ENCODE measurements at places on chromosomes 2 and 18.
A peak's percentile ranks its signal among the peaks of the same experiment; 100 is the strongest.

DNA sequence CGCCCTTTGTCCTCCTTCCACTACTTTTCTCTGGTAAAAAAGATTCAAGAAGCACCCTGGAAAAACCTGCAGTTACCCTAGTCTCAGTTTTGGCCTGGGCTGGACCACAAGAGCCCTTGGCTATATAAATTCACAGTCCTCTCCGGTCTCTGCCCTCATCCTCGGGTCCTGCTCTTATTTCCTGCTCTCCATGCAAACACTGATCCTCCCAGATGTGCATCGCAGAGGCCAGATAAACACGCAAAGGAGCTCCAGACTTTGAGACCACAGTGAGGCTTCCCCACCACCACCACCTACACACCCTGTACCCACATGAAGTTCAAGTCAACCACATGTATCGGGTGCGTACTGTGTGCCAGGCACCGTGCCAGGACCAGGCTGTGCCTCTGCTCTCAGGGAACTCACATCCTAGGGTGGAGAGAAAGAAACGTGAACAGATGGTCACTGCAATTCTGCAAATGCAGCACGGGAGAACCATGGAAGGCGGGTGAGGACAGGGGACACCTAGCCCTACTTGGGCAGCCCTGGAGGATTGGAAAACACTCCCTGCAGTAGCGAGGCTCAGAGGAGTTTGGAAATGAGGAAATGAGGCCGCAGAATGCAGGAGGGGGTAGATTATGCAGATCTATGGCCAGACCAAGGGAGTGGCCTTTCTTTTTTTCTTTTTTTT is 7.4 kb downstream of the CTDSP1 start:
- DNase-seq: peak; percentile 76

DNA sequence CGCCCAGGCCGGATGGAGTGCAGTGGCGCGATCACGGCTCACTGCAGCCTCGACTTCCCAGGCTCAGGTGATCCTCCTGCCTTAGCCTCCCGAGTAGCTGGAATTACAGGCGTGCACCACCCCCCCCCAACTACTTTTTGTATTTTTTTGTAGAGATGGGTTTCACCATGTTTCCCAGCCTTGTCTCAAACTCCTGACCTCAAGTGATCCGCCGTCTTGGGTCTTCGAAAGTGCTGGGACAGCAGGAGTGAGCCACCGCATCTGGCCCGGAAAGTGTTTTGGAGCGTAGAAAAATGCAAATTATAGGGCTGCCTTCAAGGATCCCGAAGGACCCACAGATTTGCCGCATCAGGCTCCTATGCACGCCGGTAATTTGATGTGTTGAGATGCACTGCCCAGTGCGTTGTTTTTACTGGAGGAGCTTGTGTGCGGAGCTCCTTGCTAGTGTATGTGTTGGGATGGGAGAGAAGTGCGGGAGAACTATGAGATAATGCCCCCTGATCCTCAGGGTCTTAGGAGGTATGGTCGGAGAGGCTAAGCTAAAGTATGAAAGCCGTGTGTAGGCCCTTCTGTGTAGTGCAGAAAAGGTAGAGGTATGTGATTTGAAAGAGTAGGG is 1.2 kb upstream of the CLASP1 start:
- no peak for DNase-seq

- DNase-seq: no peak
These were observed 14.4 kb downstream of the STK11IP start for GRCh38 chr2:219611866-219612576.

GRCh38 chr2:10659898-10660568 is 29.7 kb downstream of the NOL10 start:
- peak; percentile 42 for DNase-seq

DNA sequence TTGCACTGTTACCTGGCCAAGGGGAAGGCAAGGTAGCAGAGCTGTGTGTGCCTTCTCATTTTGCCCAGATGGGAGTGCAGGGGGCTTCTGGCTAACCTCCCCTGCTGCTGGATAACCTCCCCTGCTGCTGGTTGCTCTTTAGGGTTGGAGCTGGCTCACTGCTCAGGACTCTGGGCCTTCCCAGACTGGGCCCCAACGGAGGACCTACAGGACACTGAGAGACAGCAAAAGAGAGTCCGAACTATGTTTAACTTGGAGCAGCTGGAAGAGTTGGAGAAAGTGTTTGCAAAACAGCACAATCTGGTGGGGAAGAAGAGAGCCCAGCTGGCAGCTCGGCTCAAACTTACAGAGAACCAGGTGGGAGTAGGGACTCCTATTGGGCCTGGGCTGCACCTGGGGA is 5.8 kb upstream of the SMYD5 start:
- no peak for DNase-seq

DNA sequence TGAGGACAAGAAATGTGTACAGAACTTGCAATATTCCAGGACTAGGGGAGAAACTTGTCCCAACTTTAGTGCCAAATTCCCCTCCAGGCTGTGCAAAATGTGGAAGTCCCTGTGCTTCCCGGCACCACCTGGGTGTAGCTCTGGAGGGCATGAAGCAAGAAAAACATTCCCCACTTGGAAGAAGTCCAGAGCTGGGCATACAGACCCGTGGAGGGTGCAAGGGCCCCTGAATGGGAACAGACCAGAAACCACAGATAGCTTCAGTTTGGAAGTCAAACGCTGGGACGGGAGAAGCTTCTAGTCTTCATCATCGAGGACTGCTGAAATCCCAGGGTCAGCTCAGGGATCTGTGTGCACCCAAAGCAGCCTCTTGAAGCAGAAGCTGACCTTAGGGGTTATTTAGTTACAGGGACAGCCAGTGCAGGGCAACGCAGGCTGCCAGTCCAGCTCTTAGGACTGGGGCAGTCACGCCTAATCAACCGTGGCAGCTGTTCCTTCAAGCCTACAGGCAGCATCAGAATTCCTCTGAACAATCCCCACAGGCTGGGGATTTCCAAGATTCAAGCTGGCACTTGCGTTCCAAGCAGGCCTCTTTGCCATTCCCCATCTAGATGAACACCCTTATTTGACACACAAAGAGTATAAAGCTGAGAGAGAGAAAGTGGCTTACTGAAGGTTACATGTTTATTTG is 269.4 kb downstream of the LOXHD1 start:
- no peak for DNase-seq

- no peak for DNase-seq
These were observed 103.3 kb downstream of the COL6A3 start for GRCh38 chr2:237310515-237311114.

DNA sequence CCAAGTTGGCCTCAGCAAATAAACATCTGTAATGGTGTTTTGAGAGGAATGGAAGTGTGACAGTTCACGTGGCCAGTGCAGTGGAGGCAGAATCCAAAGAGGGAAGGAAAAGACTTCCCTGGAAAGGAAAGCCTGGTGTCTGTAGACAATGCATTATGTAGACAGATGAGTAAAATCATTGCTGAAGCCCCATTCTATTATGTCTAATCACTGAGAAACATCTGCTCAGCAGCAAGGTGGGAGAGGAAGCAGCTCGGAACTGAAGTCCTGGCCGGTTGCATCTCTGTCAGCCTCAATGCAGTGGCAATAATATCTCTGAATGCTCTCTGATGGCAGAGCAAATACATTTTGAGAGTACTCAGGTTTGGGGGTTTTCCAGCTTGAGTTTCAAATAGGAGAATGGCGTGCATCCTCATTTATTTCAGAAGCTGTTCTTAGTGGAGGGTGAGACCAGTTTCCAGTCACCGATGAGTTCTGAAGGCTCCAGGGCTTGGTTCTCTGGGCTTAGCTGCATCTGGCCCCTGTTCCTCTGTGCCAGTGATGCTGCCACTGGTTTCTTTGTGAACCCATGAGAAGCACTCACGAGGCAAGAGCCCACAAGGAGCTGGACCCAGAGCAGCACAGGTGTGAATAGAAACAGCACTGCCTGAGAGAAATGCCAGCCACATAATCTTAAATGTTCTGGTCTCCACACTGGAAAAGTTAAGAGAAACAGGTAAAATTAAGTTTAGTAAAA is 63.3 kb downstream of the RPIA start:
- DNase-seq: no peak

- DNase-seq: no peak
These were observed 13.7 kb upstream of the TTC39C start for GRCh38 chr18:24000613-24001490.

GRCh38 chr2:96103187-96103601 is 13.2 kb downstream of the ADRA2B start:
- no peak for DNase-seq

GRCh38 chr2:85797921-85798320 is 44.1 kb downstream of the ATOH8 start:
- DNase-seq: no peak

- DNase-seq: no peak
These were observed 49.0 kb downstream of the PIAS2 start for GRCh38 chr18:46868169-46868921.
